ENCODE measurements at places on chromosomes 13 and 19.

DNA sequence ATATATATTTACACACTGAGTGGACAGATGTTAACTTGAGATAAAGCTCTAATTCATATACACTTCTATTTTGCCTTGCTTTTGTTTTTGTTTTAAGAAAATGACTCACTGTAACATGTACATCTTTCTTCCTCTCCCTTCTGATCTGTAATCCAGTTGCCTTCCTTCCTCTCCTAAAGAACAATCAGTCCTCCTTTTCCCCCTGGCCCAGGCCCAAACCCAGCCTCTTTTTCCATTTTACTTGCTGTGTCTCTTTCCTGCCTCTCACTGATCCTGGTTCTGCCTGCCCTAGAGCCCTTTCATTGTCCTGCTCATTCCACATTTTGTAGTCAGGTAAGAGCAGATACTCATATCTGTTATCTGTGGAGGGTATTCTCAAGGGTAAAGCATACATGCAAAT is 50.8 kb downstream of the ZAR1L start:
- no peak for DNase-seq

- no peak for DNase-seq
Measured at GRCh38 chr13:67070306-67070705, 159.8 kb downstream of the PCDH9 start.

- no peak for DNase-seq
Measured at GRCh38 chr13:32538143-32538620, 413 bp downstream of the N4BP2L2 start.

GRCh38 chr13:29994911-29995595 is 144.6 kb upstream of the UBL3 start:
- no peak for DNase-seq

GRCh38 chr19:55173714-55174409 is 6.2 kb downstream of the SYT5 start:
- DNase-seq, result no peak

- DNase-seq, result no peak
Measured at GRCh38 chr19:322616-323015, 22.0 kb downstream of the MIER2 start.

DNA sequence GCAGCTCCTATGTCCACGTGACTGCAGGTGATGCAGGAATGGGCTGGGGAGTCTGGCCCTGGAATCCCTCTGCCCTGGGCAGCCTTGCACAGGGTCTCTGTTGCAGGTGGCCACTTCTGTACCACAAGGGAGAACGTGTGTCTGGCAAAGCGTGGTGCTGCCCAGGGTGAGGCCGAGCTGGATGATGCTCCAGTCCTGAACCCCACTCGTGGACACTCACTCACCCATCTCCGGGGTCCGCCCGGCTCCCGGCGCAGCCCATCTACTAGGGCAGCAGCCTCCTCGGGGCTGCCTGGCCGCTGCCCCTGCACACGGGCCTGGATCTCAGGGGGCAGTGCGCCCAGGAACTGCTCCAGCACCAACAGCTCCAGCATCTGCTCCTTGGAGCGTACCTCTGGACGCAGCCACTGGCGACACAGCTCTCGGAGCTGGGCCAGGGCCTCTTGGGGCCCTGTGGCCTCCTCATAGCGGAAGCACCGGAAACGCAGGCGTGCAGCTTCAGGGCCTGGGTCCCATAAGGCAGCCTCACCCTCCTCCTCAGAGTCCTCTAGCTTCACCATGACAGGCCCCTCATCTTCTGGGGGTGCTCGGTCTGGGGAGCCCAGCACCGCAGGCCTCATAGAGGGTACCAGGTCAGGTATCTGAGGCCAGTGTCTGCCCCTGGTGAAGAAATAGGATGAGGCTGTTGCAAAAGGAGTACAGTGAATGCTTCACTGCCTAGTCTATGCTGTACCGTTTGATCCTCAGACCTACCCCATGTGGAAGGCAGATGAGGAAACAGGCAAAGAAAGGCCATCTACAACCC is 2.2 kb downstream of the MZF1 start:
- no peak for DNase-seq
